ENCODE measurements at places on chromosomes 6 and 20. TPM values are rescaled to one million over a fixed set of nuclear protein-coding genes. Genes with fewer than 3 reads are reported as not detected.

DNA sequence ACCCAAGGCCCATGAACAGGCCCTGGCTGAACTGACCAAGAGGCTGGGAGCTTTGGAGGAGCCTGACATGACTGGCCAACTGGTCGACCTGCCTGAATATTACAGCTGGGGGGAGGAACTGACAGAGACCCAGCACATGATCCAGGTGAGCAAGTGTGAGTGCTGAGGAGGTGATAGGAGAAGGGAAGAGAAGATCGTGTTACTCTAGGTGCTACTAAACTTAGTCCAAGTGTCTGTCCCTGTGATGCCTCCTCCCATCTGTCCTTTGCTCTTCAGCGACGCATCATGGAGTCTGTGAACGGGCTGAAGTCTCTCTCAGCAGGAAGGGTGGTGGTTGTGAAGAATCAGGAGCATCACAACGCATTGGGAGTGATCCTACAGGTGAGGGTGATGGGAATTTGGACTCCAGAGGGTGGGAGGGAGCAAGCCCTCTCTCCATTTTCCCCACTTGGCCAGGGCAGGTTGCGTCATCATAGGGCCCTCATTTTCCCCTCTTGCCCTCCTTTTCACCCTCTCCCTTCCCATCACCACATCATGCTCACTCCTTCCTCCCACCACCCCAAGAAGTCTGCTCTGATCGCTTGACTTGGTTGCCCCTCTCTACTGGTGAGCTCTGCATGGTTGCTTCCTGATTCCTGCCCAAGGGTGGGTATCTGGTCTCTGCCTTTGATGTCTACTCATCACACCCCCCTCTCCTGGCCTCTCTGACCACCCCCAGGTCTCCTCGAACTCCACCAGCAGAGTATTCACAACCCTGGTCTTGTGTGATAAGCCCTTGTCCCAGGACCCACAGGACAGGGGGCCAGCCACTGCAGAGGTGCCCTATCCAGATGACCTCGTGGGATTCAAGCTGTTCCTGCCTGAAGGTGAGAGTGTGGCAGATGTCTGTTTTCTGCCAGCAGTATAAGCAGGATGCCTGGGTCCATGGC, 4.7 kb downstream of the DXO start:
- no peak for DNase-seq

GRCh38 chr20:50413088-50413500, 97.1 kb upstream of the PTPN1 start:
- no peak for DNase-seq

DNA sequence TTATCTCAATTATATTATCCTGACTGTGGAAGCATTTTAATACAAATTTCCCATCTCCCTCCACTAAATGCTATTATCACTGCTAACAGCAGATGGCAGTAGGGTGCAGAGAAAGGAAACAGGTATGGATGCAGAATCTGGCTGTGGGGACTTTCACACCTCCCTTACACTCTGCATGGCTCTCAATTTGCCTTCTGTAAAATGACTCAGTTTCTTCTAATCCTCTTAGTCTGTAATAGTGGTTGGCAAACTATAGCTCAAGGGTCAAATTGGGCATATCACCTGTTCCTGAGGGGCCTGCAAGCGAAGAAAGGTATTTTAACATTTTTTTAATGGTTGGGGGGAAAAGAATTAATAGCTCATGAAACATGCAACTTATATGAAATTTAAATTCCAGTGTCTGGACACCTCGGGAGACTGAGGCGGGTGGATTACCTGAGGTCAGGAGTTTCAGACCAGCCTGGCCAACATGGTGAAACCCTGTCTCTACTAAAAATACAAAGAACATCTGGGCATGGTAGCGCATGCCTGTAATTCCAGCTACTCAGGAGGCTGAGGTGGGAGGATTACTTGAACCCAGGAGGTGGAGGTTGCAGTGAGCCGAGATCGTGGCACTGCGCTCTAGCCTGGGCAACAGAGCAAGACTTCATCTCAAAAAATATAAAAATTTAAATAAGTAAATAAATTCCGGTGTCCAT, 83.5 kb downstream of the ZMYND8 start:
- DNase-seq: peak; percentile 79

GRCh38 chr6:7725849-7726415, at the start of gene BMP6:
Gene BMP6 (plus strand): TSS chr6:7726099. CDS start chr6:7726956, 857 bp downstream.
- DNase-seq: peak; percentile 86

The SLC22A23 gene
- 0.75 TPM for total RNA-seq

The C20orf202 gene
- not detected for total RNA-seq

DNA sequence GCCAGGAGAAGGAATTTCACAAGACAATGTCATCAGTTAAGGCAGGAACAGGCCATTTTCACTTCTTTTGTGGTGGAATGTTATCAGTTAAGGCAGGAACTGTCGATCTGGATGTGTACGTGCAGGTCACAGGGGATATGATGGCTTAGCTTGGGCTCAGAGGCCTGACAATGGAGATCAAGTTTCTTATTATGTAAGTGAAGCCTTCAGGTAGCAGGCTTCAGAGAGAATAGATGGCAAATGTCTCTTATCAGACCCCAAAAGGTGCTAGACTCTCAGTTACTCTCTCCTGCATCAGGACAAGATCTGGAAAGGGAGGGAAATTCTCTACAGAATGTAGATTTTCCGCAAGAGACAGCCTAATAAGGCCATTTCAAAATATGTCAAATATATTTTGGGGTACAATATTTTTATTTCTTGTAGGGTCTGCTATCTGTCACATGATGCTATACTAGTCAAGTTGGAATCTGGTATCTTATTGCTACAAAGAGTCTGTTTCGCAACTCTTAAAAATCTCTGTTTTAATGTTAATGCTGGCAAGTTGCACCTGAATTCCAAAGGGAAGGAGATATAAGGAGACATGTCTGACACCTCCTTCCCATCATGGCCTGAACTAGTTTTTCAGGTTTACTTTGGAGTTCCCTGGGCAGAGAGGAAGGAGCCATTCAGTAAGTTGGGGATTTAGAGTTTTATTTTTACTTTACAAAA, 48.8 kb downstream of the TRDN start:
- DNase-seq: no peak

- DNase-seq: no peak
These were observed 197.5 kb downstream of the ISM1 start for GRCh38 chr20:13418263-13419229.

- DNase-seq: no peak
These were observed 39.2 kb downstream of the FRMD1 start for GRCh38 chr6:168039849-168040248.

The NNAT gene
- total RNA-seq: not detected

The NEDD9 gene
- 50.9 TPM for total RNA-seq

DNA sequence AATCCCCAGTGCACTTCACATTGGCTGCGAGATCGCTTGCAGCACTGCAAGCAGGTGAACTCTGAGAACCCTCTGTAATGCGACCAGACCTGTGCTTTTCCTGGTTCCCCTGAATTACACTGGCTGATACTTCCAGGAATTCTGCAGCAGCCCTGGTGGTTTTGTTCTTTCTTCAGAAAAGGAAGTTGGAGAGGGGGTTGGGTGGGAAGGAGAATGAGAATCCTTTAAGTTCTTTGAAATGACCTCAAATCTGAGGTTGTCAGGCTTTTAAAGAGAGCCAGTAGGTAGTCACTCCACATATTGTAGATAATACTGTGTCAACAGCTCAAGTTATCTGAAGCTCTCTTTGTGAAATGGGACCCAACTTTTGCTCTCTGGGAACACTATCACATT, 62.4 kb downstream of the GCNT2 start:
- DNase-seq: no peak

GRCh38 chr20:46222521-46223007, 85.7 kb downstream of the CDH22 start:
- no peak for DNase-seq

DNA sequence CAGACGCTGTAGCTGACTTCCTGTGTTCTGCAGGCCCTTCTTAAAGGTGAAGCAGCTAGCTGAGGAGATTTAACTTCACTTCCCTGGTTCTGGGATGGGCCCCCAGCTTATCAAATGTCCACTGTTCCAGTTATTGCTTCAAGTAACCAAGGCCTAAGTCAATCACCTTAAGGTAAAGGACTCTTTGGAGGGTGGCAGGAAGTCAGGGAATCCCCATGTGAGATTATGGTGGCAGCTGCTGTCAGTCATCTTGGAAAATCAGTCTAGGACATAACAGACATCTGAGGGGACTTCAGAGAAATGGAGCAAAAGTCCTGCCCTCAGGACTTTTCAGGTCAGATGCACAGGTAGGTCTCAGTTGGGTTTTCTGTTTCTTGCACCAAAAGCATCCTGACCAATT, 3.8 kb downstream of the ELOVL5 start:
- no peak for DNase-seq

- peak; percentile 33 for DNase-seq
These were observed 22.5 kb downstream of the KLHL32 start for GRCh38 chr6:96947055-96947454.

DNA sequence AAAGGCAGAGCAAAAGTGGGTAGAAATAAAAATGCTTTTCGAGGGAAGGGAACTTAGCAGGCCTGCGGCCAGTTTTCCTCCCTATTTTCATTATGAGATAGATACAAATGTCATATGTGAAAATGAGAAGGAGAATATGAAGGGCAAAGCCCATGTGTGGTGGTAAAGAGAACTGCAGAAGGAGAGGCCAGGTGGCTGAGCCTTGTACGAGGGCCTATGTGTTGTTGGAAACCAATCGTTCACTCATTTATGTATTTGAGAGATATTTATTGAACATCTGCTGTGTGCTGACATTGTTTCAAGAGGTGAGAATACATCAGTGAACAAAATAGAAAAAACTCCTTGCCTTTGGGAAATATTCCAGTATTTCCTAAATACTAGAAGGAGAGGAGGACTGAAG, 147.7 kb downstream of the SH3BGRL2 start:
- no peak for DNase-seq

The OSBPL2 gene
- total RNA-seq: 76.6 TPM

GRCh38 chr6:85422996-85423395, 26.9 kb upstream of the NT5E start:
- no peak for DNase-seq

DNA sequence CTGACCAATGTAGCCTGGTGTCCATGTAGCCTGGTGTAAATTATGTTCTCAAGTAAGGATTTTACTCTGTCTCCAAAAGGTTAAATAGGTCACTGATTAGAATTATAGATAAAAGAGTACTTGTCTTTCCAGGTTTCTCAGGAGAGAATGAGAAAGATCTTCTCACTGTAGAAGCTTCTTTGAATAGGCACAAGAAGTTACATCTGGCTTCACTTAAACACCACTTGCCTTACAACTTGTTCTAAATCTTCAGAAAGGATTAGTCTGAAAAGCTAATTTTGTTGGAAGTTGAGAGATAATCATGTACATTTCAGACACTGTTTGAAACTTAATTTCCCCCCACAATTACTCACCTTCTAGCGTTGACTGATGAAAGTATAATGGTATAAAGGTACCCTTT, 275.3 kb downstream of the FARS2 start:
- no peak for DNase-seq

The GNAS-AS1 gene
- 1.5 TPM for total RNA-seq

GRCh38 chr20:64238851-64239387, 16.6 kb upstream of the PCMTD2 start:
- peak; percentile 32 for DNase-seq

The OOEP gene
- total RNA-seq: 0.97 TPM

- DNase-seq: no peak
These were observed 27.0 kb upstream of the SLC22A2 start for GRCh38 chr6:160285541-160286105.

DNA sequence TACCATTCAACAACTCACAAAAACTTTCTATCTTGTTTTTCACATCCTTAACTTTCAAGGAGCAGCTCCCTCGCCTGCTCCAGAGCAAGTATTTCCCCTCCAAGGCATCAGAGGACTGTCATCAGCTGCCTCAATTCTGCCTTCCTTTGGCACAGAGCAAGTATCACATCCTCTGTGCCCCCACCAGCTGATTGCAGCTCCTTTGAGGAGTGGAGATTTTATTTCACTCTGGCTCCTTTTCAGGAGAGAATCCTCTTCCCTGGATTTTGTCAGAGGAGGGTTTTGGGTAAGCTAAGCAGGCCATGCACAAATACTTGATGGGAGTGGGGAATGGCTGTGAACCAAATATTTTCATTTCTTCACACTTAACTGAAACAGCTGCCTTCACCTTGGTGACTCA, 610.5 kb upstream of the FLRT3 start:
- no peak for DNase-seq

The FOXQ1 gene
- not detected for total RNA-seq

DNA sequence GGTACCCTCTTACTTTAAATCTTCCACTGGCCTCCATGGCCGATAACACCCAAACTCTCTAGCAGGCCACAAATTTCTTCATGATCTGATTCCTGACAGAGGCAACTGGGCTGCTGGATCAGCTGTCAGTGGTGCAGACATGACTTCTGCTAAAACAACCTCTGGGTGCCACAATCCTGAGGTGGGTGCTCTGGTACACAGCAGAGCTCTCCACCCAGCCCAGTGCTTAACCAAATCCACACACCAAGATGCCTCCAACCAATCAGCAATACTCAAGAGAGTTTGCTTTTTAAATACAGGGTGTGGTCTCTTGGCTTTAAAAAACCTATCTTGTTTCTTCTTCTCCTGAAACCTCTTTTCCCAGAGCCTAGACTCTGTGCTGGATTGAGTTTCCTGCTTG, 126.6 kb upstream of the SPACA1 start:
- peak; percentile 38 for DNase-seq

GRCh38 chr20:51650685-51651134, 108.2 kb upstream of the NFATC2 start:
- peak; percentile 68 for DNase-seq

DNA sequence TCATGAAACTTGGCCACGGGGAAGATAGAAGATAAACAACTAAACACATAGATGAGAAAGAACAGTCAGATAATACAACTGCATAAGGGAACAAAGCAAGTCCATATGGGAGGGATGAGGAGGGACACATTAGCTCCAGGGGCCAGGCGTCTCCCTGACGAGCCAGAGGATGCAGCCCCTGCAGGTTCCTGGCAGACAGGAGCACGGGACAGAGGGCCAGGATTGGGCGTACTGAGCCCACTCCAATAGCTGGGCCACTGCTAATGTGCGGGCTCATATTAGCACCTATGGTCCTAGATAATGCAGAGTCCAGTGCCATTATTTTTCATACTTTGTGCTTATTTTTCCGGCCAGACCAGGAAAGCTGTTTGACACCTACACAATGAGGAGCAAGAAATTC, 182.9 kb downstream of the ANKRD60 start:
- no peak for DNase-seq

- no peak for DNase-seq
These were observed 35.8 kb downstream of the RREB1 start for GRCh38 chr6:7143476-7143974.

The CALHM5 gene
- not detected for total RNA-seq

The KCNG1 gene
- total RNA-seq: 20.3 TPM

The TMEM14A gene
- total RNA-seq: 5.9 TPM

The OR2H1 gene
- total RNA-seq: not detected

DNA sequence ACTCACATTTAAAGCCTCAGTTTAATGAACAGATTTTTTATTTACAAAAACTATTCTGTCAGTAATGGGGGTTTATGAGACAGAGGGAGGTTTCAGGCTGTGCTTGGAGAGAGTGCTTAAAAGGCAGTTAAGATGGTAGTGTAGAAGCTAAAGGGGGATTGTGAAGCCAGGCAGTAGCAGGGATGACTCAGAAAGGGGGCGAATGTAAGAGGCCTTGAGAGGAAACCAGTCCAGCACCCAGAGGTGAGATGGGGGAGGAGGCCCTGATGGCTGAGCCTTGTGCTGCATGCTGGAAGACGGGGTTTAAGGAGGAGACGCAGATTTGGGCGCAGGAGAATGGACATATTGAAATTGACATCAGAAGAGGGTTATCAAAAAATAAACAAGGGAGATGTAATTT, 6.6 kb upstream of the SERPINB9 start:
- DNase-seq: no peak
